ENCODE measurements at places on chromosomes 4 and X. TPM values are rescaled to one million over a fixed set of nuclear protein-coding genes. Genes with fewer than 3 reads are reported as not detected.
A peak's percentile ranks its signal among the peaks of the same experiment; 100 is the strongest.

Gene CENPVL1
- not detected for total RNA-seq

Gene C4orf36
- 2.2 TPM for total RNA-seq

DNA sequence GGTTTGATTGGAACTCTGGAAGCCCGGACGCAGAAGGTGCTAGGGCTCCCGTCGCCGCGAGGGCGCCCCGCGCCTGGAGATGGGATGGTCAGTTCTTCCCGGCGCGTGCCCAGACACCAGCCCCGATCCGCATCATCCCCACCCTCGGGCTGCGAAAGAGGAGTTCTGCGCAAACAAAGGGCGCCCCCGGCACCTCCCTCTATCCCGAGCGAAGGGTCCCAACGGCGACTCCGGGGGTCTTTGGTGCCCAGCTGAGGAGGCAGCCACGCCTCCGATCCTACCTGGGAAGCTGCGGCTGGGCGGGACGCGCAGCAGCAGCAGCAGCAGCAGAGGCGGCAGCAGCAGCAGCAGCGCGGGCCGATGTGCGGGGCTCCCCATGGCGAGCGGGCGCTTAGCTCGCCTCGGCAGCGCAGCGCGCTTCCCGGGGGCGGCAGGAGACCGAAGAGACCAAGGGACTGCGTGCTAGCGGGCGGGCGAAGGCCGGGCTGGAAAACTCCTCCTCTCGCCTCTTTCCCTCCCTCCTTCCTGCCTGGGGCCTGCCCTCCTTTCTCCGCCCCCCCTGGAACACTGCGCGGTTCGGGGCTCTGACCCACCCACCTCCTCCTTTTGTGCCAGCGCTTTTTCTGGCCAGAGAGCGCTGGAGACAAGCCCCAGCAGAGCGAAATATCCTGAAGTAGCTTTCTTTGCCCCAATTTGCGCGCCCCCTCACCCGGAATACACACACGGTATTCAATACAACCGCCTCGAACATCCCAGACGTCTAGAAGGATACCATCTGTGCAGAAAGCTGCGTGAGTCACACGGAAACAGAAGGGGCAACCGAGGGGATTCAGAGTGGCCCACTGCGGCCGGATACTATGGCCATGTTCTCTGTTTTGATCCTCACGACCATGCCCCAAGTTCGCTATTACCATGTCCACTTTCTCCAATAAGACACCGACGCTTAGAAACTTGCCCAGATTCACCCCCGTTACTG lies at the start of gene SRPX:
Gene SRPX, minus strand, starts transcription at position 457 of the 976 bp plus-strand sequence. Its CDS starts 79 bp downstream, at position 378.
- DNase-seq: peak; percentile 12
- H3K27ac ChIP-seq: no peak within 1 kb of the TSS
- H3K4me3 ChIP-seq: peak within 1 kb of the TSS; percentile 49
- no peaks in the 10 kb centered on the region for H3K36me3 ChIP-seq
- no peaks in the 10 kb centered on the region for H3K27me3 ChIP-seq
- H3K4me1 ChIP-seq: no peaks in the 10 kb centered on the region

- no peak overlapping the region for H3K27ac ChIP-seq
- no peaks in the 10 kb centered on the region for H3K36me3 ChIP-seq
- no peak overlapping the region for H3K4me3 ChIP-seq
- H3K27me3 ChIP-seq: no peaks in the 10 kb centered on the region
- H3K4me1 ChIP-seq: peaks cover 18% of the 10 kb centered on the region
Observed at GRCh38 chr4:54189140-54189539, 40.0 kb upstream of the PDGFRA start.

DNA sequence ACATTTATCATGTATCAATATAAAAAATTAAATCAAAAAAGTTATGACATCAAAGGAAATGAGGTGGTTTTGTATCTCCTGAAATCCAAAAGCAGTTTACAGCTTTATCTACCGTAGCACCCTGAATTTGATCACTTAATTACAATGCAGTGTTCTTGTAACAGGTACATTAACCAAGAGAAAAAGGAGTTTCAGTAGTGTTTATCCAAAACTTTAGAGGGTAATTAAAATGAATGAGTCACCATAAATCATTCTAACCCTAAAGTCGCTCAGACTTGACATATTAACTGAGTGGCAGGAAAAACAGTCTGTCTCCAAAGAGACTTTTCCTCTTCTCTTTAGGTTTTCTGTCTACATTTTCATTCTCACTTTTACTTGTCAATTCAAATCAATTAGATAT lies 907.6 kb upstream of the EPHA5 start:
- H3K27me3 ChIP-seq: no peaks in the 10 kb centered on the region
- H3K4me1 ChIP-seq: peaks cover 8% of the 10 kb centered on the region
- DNase-seq: no peak
- H3K27ac ChIP-seq: no peak overlapping the region

DNA sequence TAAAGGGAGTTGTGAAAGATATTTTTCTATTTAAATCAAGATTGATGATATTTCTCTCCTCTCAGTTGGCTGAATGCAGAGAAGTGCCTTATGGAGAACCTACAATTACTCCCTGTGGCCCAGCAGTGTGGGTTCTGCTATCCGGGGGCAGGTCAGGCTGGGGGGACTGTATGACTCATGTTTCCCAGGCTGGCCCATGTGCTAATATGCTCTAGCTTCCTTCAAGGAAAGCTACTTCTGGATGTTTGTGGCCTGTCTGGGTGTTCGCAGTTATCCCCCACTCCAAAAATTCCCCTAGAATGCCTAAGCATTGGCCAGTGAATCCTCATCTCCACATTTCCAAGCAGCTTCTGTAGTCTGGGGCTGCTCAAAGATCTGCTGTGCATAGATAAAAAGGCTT lies 58.9 kb upstream of the SPP1 start:
- DNase-seq: no peak
- no peaks in the 10 kb centered on the region for H3K27me3 ChIP-seq
- H3K36me3 ChIP-seq: no peaks in the 10 kb centered on the region
- H3K27ac ChIP-seq: no peak overlapping the region
- H3K4me1 ChIP-seq: peaks cover 18% of the 10 kb centered on the region

Gene NAA10
- 93.8 TPM for total RNA-seq

DNA sequence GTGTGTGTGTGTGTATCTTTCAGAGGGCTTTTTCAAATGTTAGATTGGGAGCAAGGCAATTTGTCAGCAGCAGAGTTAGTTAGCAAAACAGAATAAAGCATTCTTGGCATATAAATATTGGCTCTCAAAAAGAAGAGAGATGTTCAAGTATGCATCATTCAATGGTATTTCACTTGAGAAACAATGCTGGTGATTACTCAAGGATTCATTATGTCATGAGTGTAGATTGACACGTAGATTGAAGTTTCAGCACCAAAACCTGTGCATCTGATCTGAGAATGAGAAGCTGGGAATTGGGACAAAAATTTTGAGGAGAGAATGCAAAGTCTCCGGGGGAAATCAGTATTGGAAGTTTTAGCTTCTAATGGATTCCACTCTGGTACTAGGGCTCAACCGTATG lies 241.4 kb downstream of the FRMPD4 start:
- no peak for DNase-seq
- no peaks in the 10 kb centered on the region for H3K36me3 ChIP-seq
- H3K4me3 ChIP-seq: no peak overlapping the region
- H3K4me1 ChIP-seq: no peaks in the 10 kb centered on the region
- H3K27ac ChIP-seq: no peak overlapping the region

GRCh38 chrX:107804427-107804826 lies 21.2 kb upstream of the MID2 start:
- no peaks in the 10 kb centered on the region for H3K36me3 ChIP-seq
- H3K27ac ChIP-seq: no peak overlapping the region
- DNase-seq: no peak
- no peaks in the 10 kb centered on the region for H3K27me3 ChIP-seq

DNA sequence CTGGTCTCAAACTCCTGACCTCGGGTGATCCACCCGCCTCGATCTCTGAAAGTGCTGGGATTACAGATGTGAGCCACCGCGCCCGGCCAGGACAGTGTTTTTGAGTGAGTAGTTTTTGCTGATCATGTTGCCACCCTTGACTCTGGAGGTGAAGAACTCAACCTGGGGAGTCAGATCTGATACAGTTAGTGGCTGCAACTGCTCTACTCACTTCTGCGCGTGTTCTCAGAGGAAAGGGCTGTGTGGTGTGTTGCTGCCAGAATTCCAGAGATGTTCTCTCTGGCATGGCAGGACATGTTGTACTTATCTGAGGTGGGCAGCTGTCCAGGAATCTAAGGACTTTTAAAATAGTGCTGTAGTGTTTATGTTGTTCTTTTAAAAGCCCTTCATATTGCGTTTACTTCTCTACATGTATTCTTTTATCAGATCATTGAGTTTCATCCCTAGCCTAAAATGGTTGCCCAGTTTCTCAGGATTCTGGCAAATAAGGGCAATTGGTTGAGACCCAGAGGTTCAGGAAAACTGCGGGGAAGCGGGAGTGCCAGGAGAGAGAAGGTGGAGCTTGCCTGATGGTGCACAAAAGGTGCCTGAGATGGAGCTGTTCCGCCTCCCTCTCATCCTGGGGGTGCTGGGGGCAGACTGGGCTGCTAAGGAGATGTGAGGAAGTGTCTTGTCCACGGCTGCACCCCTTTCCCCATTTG lies 97.7 kb downstream of the ARHGAP10 start:
- H3K4me3 ChIP-seq: no peak overlapping the region
- no peak for DNase-seq

- no peaks in the 10 kb centered on the region for H3K36me3 ChIP-seq
- H3K4me3 ChIP-seq: no peak overlapping the region
- DNase-seq: no peak
- no peaks in the 10 kb centered on the region for H3K27me3 ChIP-seq
- peaks cover 19% of the 10 kb centered on the region for H3K4me1 ChIP-seq
- H3K27ac ChIP-seq: no peak overlapping the region
Observed at GRCh38 chr4:123588631-123589241, 192.1 kb downstream of the SPRY1 start.

DNA sequence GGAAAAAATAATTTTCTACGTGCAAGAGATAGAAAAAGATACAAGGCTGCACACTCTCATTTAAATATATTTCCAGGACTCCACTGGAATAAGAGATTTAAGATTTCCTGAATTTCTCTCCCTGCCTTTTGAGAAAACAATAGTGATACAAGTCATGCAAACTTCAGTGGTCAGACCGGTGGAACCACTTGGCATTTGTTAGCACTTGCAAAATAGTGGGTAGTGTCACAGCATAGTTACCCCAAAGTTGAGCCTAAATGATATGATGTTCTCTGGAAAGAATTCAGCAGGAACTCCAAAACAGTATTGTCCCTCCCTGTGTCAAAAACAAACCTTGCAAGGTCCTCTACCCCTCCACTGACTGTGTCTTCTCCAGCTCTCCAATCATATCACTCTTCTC lies 102.3 kb downstream of the ANKRD50 start:
- no peak overlapping the region for H3K27ac ChIP-seq
- no peak overlapping the region for H3K4me3 ChIP-seq
- no peaks in the 10 kb centered on the region for H3K27me3 ChIP-seq
- no peaks in the 10 kb centered on the region for H3K4me1 ChIP-seq
- no peaks in the 10 kb centered on the region for H3K36me3 ChIP-seq
- no peak for DNase-seq
